ENCODE measurements at places on chromosomes 2 and 18. TPM values are rescaled to one million over a fixed set of nuclear protein-coding genes. Genes with fewer than 3 reads are reported as not detected.

The ATG9A gene
- 135 TPM for total RNA-seq

The GREB1 gene
- total RNA-seq: 5.9 TPM

The C2orf66 gene
- total RNA-seq: not detected

GRCh38 chr18:43046322-43046721 lies 69.2 kb downstream of the RIT2 start:
- DNase-seq: no peak

DNA sequence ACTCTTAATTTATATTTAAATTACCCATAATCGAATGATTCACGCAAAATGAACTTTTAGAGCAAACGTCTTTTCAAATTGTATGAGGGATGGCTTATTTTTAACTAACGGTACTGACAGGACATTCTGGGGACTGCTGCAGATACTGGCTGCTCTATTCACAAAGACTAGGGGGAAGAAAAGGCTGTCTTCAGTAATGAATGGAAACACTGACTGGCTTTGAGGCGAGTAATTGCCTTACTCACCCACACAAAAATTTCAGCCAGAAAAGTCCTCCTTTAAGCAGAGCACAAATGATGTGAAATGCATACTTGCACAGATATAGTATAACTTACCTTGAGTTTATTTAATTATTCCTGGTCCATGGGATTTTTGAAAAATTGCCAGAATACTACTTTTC lies 852.6 kb downstream of the DPP10 start:
- no peak for DNase-seq

DNA sequence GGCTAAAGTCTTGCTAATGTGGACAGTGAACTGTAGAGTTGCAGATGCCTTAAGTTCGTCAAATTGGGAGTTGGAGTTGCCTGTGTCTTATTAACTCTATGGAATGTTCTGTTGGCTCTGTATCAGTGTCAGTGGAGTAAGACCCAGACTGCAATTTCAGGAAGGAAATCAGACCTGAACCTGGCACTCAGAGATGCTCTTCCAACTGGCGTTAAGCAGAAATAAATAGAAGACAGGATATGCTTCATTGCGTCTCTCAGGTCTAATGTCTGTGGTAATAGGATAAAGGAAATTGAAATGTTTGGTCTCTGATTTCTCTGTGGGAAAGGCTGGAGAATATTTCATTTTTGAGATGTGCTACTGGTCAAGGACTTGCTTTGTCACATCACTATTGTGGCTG lies 846.7 kb upstream of the ID2 start:
- DNase-seq: no peak

DNA sequence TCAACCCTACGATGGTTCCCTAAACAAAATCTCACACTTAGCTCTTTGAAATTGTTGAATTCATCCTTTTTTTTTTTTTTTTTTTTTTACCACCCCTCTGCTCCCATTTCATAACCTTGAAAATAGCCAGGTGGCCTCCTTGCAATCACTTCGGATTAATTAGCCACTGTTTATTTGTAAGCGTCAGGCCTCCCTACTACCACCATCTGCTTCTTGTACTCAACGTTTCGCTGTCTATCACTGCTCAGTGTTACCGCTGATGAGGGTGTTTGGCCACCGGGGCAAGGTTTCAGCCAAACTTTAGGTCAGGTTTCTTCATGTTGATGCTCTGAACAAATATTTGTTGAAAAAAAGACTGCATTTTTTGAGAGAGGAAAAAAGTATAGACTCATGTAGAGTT lies 183.2 kb downstream of the EPHA4 start:
- no peak for DNase-seq

- no peak for DNase-seq
These were observed 40.2 kb downstream of the APOB start for GRCh38 chr2:21003572-21004180.

DNA sequence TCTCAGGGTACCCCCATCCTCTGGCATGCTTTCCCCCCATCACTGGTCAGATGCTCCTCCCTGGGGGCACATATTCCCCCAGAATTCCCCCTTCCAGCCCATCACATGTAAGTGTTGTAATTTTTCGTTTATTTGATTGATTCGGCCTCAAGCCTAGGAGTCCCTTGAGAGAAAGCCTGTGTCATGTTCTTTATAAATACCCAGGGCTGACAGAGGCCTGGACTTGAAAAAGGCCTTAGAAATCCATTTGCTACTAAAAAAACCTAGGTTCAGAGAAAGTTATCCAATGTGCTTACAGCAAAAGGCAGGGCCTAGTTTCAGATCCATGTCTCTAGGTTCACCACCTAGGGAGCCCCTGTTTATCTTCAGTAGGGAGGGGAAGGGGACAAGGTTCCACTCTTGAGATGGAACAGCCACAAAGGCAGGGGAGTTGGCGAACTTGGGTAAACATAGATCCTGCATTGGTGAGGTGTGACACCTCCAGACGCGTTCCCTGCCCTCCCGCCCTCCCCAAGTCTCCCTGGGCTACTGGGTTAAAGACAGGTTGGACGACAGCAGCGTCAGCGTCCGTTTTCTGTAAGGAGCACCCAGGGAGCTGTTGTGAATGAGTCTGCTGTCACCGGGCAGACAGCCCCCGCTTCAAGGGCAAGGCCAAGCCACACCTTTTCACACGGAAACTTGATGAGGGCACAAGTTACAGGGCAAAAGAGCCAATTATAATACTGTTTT lies 147.8 kb downstream of the EN1 start:
- no peak for DNase-seq
